ENCODE measurements at places on chromosomes 3 and 15.

- no peak for DNase-seq
Measured at GRCh38 chr3:71851878-71852277, 66.9 kb upstream of the PROK2 start.

- no peak for DNase-seq
Measured at GRCh38 chr3:69384326-69384725, 1.6 kb downstream of the FRMD4B start.

DNA sequence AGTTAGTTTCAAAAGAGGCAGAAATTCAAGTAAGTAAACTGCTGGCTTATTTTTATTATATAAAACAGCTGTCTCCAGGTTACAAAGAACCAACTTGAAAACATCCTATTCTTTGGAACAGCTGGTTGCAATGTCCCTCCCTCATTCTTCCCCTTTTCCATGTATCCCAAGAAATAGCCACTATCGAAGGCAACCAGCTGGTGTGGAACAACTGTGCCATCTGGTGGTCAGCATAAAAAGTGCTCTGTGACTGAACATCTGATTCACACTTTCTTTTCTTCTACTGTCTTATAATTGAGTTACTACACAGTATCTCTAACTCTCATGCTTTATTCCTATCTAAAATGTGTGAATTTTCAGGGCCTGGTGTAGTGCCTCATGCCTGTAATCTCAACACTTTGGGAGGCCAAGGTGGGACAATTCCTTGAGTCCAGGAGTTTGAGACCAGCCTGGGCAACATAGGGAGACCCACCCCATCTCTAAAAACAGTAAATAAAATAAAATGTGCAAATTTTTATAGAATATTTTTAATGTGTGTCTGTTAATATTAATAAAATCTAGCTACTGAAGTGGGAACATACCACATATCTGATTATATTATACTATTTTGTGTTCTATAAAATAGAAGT is 9.6 kb downstream of the OSBPL11 start:
- peak; percentile 14 for DNase-seq

DNA sequence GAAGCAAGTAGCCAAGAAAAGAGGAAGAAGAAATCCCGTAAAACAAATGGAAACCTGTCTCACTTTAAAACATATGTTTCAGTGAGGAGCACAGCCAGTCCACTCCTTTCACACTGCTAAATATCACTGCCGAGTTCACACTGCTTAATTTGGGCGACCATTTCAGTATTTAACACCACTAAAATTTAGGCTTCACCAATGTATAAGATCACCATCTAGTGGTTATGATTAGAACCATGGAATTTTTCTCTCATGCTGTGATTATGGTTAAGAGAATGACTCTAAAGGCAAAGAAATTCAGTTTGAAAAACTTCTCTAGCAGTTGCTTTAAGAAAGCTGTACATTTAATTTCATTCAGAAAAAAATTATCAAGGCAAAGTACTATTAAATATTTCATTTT is 16.6 kb downstream of the SLC4A7 start:
- no peak for DNase-seq

DNA sequence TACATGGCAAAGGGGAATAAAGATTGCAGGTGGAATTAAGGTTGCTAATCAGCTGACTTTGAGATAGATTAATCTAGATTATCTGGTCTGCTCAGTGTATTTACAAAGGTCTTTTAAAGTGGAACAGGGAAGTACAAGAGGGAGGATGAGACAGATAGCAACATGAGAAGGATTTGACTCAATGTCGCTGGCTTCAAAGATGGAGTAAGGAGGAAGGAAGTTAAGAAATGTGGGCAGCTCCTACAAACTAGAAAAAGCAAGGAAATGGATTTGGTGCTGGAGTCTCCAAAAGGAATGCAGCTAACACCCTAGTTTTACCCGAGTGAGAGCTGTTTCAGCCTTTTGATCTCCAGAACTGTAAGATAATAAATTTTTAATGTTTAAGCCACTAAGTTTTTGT is 180.7 kb upstream of the TTC14 start:
- no peak for DNase-seq

DNA sequence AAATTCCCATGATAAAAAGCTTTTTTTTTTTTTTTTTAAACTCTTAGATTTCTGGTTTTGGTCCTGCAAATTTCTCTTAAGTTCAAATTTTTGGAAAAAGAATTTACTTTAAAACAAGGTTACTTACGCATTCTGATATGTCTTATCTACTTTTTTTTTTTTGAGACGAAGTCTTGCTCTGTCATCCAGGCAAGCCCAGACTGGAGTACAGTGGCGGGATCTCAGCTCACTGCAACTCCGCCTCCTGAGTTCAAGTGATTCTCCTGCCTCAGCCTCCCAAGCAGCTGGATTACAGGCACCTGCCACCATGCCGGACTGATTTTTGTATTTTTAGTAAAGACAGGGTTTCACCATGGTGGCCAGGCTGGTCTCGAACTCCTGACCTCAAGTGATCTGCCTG is 83.2 kb downstream of the RASA2 start:
- no peak for DNase-seq

DNA sequence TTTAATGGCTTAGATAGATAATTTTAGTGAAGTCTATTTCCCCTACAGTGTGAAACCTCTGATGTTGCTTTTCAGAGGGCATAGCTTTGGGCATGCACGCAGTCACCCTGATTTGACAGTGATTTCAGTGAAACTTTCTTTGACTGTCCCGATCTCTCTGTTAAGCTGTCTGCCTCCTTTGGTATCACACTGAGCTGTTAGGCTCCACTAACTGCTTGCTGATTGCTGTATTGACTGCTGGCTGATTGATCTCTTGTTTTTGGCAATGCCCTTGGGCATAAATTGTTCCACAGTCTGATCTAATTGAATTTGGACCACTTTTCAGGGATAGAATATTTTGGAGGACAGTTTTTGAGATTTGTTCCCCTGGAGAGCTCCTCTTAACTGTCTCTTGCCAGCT is 68.5 kb upstream of the CCDC54 start:
- no peak for DNase-seq

DNA sequence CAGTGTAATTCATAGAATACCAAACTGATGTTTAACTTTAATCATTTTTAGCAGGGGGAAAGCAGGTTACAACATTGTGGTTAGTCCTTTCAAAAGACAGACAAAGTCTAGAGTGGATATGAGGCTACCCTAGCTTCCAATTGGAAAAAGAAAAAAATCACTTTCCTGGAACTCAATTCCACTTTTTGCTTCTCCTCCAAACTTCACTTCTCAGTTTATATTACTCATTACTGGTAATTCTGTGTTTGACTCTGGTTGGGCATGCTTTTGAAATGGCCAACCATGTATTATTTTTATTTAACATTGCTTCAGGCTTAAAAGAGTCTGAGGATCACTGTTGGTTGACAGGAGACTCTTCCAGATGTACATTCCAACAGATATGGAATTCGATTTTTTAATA is 84.8 kb downstream of the RAP2B start:
- DNase-seq = no peak

GRCh38 chr3:38349684-38350359 is 3.2 kb downstream of the XYLB start:
- no peak for DNase-seq

DNA sequence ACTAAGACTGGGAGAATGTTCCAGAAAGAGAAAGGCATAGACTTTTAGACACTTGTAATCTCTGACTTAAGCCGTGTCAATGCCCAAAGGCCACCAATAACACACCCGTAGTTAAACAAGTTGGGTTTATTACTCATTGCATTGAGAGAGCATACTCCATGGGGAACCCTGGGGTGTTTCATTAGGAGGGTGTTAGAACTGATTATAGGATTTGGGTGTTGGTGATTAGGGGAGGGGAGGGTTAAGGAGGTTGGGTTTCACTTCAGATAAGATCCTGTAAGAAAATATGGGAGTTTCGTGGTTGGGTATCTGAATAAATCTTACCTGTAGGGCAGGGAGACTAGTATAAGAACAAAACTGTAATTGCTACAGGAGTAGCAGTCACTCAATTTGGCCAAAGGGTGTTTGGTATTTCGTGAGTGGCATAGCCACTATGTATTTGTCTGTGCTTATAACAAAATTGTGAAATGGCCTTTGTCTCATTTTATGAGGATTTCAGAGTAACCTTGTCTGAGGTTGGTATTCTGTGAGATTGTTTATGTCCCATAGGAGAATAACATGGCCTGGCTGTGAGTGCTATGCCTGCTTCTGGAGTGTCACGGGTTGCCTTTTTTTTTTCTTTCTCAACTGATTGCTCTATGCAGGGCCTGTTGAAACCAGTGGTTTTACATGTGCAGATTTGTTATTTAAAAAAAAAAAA is 2.9 kb downstream of the HACD3 start:
- no peak for DNase-seq

- no peak for DNase-seq
Measured at GRCh38 chr3:59056706-59057105, 6.9 kb upstream of the CFAP20DC start.

DNA sequence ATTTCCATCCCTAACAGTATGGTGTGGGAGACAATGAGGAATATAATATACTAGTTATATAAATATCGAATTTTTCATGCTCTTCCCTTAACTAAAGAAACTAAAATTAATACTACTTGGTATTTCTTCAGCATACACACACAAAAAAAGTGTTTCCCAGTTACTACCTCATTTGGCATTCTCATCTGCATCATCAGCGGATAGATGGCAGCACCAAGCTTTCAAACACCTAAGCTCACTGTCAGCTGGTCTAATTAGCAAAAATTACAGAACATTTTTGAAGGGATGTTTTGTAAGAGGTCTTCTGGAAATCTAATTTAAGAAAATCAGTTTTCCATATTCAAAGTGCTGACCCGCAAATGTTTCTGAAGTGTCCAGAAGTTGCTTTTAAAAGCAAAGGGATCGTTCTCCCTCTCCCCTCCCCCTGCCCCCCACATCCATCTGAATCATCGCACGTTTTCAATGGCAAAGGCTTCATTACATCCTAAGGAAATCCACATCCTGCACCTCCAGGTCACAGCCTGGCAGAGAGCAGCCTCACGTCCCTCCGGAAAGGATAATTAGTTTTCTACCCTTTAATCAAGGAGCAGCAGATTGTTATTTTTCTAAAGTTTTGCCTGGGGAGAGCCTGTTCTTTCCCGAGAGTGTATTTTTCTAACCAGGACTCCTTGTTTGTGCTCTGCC is 86.1 kb upstream of the SPATA12 start:
- DNase-seq = no peak

- DNase-seq = no peak
Measured at GRCh38 chr15:93899817-93900216, 331.5 kb upstream of the MCTP2 start.

GRCh38 chr3:124097362-124098131 is 105.6 kb upstream of the ROPN1 start:
- no peak for DNase-seq

- DNase-seq = no peak
Measured at GRCh38 chr3:172148241-172148640, 108.9 kb downstream of the FNDC3B start.

- no peak for DNase-seq
Measured at GRCh38 chr15:43880406-43881194, 53.8 kb downstream of the WDR76 start.

GRCh38 chr3:63037116-63037515 is 161.9 kb upstream of the CADPS start:
- no peak for DNase-seq

DNA sequence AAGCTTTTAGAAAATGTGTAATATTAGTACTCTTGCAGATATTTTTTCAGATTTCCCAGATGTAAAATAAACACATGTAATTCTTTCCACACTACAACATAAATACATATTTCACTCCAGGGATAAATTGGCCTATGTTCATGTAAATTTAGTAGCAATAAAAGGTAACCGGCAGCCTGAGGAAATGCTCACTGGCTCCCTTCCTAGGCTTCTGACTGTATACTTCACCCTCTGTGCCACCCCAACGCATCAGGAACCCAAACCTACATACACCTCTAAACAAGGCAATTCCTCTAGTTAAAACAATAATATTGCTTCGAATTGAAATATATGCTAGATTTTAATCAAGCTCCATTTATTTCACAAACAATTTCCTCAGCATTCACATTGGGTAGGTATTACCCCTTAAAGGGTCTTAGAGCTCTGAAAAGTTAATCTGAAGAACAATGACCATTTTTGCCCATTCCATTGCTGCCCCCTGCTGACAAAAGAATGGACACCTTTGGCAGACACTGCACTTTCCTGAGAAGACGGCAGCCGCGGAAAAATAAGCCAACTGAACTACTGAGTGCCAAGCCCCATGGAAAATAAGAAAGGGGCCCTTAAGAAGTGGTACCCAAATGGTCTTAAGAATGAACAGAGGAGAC is 212.5 kb downstream of the OSBPL10 start:
- peak; percentile 5 for DNase-seq

- DNase-seq = no peak
Measured at GRCh38 chr3:100412912-100413590, 11.7 kb downstream of the LNP1 start.

- no peak for DNase-seq
Measured at GRCh38 chr15:77851086-77851485, 218.4 kb upstream of the LINGO1 start.

DNA sequence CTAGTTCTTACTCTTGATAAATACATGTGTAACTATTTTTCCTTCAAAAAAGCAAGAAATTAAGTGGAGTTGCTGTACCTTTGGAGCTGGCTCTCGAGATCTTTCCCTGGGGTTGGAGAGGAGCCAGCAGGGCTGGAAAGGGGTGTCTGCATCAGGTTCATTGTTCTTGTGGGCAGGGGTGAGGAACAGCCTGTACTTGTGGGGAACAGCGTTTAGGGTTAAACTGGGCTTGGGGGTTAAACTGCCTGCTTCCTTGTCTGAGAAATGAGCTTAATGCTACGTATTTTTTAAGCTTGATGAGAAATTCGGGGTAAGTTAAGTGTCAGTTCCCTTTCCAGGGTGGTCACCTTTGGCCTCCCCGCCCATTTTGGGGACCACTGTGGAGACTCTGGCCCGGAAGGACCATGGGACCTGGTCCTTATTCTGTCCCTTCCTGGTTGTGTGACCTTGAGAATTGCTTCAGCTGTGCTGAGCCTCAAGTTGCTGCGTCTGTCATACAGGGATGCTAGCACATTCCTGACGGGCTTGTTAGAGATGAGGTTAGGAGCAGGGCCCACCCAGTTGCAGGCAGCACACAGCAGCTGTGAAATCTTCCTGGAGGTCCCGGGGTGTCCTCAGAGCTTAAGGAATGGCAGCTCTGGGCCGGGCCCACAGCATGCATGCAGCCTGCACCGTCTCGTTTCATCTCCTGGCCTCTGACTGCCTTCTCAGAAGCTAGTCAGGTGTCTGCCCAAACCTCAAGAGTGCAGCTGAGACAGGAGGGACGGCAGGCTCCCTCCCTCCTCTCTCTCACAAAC is 11.6 kb downstream of the H1-8 start:
- DNase-seq = no peak

DNA sequence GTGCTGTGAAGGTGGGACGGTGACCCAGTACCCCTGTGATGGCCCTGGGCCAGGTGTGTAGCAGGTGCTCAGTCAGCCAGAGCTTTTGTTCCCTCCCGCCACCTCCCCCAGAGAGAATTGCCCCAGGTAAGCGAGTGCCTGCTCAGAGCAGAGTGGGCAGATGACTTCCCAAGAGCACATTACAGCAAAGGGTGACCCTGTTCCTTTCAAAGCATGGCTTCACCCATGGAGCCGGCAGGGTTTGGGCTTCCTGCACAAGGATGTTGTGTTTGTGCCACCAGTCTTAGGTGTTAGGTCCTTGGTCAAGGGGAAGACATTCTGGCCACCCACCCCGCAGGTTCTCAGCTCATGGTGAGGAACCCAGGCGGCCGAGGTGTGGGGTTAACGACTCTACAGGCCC is 30.7 kb downstream of the SLC6A6 start:
- no peak for DNase-seq

All from NCI-H1092 (cell line).